IMR-90 (cell line): ENCODE measurements at places on chromosomes 5 and 9. TPM values are rescaled to one million over a fixed set of nuclear protein-coding genes. Genes with fewer than 3 reads are reported as not detected.

Gene ENHO
- total RNA-seq, result not detected in 2 replicates

Gene STK32A
- under 0.01 and 0.18 TPM in 2 replicates for total RNA-seq

Gene ST8SIA4
- under 0.01 and 0.18 TPM in 2 replicates for total RNA-seq

Gene RECK
- total RNA-seq, result 23.5 and 27.2 TPM in 2 replicates

Gene GCNT4
- total RNA-seq, result 1.8 and 2.5 TPM in 2 replicates

Gene SLCO4C1
- not detected in 2 replicates for total RNA-seq

Gene MGAT1
- total RNA-seq, result 56.3 and 62.2 TPM in 2 replicates

Gene LRRC26
- not detected in 2 replicates for total RNA-seq

Gene SPATA9
- 0.72 and 0.83 TPM in 2 replicates for total RNA-seq

Gene SLC45A2
- not detected in 2 replicates for total RNA-seq

Gene MCIDAS
- not detected in 2 replicates for total RNA-seq

Gene ZDHHC12
- 13.9 and 16.7 TPM in 2 replicates for total RNA-seq

Gene HAVCR1
- not detected in 2 replicates for total RNA-seq

Gene PCDHA1
- total RNA-seq, result under 0.01 TPM in 1 of 2 replicates, not detected in the other

Gene ADGRD2
- total RNA-seq, result not detected in 2 replicates

Gene CEP72
- 2.8 and 2.9 TPM in 2 replicates for total RNA-seq

Gene AK8
- under 0.01 TPM in 2 replicates for total RNA-seq

Gene IRX1
- total RNA-seq, result not detected in 2 replicates

Gene ANKRD31
- total RNA-seq, result under 0.01 TPM in 2 replicates

Gene INVS
- 25.3 and 33.5 TPM in 2 replicates for total RNA-seq

Gene CDC20B
- not detected in 2 replicates for total RNA-seq

Gene SH3GL2
- total RNA-seq, result under 0.01 TPM in 1 of 2 replicates, not detected in the other

Gene SPOCK1
- total RNA-seq, result 5.0 and 8.1 TPM in 2 replicates

Gene CER1
- not detected in 2 replicates for total RNA-seq

Gene BARHL1
- total RNA-seq, result not detected in 2 replicates

Gene ZNF367
- 2.7 and 4.7 TPM in 2 replicates for total RNA-seq

Gene PHF24
- total RNA-seq, result not detected in 2 replicates

Gene F12
- total RNA-seq, result 0.36 and 0.56 TPM in 2 replicates

Gene CD14
- total RNA-seq, result 0.18 TPM in 1 of 2 replicates, not detected in the other

Gene PCDHB9
- total RNA-seq, result under 0.01 and 0.18 TPM in 2 replicates

Gene SCGB3A2
- total RNA-seq, result not detected in 2 replicates

Gene SURF4
- total RNA-seq, result 512 and 532 TPM in 2 replicates

Gene EPB41L4A
- under 0.01 TPM in 2 replicates for total RNA-seq

Gene TCF7
- total RNA-seq, result 0.83 and 1.3 TPM in 2 replicates
